ENCODE measurements at places on chromosomes 13 and 19.

DNA sequence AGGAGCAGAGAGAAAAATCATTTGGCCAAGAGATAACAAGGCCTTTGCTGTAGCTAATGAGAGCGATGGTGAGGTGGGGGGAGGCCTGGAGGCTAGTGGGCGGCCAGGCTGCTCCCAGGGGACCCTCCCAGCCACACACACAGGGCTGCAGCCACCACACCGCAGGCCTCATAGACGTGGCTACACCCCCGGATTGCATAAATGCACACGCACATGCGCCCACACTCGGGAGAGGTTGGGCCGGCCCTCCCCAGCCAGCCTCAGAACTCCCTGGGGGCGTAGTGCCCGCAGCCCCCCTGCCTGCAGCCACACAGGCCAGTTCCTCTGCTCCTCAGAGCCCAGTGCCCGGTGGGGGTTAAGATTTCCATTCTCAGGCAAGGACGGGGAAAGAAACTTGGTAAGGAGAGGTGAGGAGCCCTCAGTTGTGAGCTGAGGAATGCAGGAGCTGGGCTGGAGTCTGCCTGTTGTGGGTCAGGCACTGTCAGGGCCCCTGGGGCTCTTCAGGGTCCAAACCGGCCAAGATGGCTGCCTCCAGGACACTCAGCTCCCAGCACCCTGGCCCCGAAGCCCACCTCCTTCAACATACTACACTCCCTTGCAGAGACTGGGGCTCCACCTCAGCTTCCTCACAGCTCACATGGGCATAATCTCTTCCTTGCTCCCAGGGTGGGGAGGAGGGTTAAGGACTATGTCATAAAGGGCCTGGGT, 8.0 kb downstream of the PTH2 start:
- no peak for DNase-seq

DNA sequence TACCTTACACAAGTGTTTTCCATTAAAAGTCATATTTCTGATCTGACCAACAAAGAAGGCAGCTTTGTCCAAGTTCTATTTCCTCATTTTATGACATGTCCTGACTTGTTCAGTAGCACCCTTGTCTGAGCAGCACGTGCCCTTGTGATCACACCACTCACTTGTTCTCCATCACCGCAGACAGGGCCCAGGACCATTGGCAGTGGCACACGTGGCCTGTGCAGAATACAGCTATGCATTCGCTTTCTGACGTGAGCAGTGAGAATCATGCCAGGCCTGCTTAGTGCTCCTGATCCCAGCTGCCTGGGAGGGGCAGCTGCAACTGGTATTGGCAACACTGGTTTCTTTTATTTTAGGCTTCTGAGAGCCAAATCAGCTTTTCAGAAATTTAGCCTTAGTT, 134.2 kb downstream of the FRY start:
- DNase-seq: peak; percentile 90

DNA sequence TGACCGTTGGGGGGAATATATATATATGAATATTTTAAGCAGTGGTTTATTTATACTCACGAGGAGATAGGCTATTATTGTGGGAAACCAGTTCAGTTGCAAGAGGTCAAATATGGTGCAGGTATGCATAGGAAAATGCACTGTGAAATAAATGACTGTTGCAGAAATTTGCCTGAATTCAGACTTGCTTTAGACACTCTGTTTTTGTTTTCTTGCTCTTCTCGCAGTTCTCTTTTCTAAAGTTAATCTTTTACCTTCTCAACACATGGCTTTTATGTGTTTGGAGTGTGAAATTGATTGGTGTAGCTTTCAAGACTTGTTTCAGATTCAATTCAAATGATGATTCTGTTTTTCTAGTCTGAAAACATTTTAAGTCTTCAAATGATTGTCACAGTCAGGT, 109.7 kb downstream of the LRCH1 start:
- DNase-seq: no peak

- no peak for DNase-seq
These were observed 37.2 kb upstream of the ATP11A start for GRCh38 chr13:112652512-112653070.

DNA sequence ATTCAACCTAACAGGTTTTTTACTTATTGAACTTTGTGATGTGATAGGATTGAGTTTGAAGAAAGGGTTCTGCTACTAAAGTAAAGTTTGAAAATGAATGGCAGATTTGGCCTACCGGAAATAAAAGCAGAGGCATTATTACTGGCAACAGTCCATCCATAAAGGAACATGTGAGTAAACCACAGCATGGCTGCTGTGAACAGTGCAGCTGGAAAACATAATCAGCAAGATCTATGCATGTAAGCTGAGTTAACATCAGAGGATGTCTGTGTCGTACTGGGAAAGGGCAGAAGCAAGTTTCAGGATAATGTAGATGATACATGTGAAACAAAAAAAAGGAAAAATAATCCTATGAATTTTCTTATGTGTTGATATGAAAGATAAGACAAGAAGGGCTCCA, 87.6 kb downstream of the CYSLTR2 start:
- DNase-seq: no peak

DNA sequence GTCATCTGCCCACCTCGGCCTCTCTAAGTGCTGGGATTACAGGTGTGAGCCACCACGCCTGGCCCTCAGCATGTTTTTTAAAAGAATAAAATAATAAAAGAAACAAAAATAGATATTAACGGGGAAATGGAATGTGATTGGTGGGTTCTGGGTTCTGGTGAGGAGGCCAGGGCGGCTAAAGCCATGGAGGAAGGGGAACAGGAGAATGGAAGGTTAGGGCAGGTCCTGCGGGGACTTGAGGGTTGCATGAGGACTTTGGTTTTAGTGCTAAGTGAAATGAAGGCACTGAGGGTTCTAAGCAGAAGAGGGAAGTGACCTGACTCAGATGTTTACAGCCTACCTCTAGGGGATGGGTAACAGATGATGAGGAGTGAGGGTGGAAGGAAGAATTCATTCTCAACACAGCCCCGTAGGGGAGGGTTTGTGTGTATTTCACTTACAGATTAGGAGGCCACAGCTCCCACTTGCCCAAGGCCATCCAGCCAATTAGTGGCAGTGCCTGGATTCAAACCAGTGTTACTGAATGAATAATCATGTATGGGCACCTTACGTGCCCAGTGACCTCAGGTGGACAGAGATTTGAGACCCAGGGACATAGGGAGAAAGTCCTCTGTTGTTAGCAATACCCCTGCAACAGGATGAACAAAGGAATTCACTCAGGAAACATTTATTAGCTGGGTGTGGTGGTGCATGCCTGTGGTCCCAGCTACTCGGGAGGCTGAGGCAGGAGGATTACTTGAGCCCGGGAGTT, 6.7 kb upstream of the MRPL4 start:
- no peak for DNase-seq

DNA sequence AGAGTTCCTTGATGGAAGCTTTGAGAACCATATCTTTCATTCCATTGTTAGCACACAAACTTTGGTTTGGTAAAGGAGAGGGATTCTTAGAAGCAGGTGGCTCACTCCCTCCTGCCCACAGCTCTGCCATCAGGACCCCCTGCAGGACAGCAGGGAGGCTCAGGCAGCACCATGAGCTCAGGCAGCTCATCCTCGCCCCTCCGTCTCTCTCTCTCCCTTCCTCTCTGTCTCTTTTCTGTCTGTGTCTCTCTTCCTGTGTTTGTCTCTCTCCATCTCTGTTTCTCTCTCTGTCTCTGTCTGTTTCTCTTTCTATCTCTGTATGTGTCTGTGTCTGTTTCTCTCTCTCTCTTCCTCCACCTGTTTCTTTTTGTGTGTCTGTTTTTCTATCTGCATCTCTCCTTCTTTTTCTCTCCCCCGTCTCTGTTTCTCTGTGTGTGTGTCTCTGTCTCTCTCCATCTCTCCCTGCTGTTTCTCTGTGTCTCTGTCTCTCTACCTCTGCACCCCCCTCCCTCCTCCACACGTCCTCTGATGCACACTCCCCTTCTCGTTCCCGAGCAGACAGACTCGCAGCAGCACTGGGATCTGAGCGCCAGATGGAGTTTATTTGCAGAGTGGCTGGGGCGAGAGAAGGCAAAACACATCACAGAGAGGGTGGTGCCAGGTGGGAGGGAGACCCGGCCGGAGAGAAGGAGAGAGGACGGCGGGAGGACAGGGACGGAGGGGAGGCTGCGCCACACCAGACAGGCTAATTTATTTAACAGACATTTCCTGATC, 8.7 kb downstream of the SBK2 start:
- no peak for DNase-seq

GRCh38 chr13:23701636-23702035, 131.4 kb downstream of the TNFRSF19 start:
- peak; percentile 93 for DNase-seq

GRCh38 chr19:53190253-53190652, 2.9 kb downstream of the ZNF665 start:
- DNase-seq: no peak

- no peak for DNase-seq
These were observed 47.2 kb upstream of the EPHX3 start for GRCh38 chr19:15279326-15279904.

DNA sequence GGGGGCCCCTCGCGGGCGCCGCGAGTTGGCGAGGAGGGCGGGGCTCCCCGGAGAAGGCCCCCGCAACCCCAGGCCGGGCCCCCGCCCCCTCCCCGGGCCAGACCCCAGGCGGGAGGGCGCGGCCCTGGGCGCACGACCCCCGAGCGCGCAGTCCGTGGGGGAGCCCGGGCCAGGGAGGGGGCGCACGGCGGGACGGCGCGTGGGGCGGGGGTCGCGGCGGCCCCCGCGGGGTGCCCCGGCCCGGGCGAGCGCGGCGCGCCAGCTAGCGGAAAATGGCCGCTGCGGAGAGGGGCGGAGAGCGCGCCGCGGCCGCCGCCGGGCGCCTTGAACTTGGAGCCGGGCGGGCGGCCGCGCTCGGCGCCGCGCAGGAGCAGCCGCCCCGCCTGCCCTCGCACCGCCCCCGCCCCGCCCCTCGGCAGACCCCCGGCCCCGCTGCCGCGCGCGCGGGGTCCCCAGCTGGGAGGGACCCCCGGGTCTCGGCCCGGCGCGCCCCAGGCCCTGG, 6.4 kb upstream of the NFIC start:
- DNase-seq: no peak

DNA sequence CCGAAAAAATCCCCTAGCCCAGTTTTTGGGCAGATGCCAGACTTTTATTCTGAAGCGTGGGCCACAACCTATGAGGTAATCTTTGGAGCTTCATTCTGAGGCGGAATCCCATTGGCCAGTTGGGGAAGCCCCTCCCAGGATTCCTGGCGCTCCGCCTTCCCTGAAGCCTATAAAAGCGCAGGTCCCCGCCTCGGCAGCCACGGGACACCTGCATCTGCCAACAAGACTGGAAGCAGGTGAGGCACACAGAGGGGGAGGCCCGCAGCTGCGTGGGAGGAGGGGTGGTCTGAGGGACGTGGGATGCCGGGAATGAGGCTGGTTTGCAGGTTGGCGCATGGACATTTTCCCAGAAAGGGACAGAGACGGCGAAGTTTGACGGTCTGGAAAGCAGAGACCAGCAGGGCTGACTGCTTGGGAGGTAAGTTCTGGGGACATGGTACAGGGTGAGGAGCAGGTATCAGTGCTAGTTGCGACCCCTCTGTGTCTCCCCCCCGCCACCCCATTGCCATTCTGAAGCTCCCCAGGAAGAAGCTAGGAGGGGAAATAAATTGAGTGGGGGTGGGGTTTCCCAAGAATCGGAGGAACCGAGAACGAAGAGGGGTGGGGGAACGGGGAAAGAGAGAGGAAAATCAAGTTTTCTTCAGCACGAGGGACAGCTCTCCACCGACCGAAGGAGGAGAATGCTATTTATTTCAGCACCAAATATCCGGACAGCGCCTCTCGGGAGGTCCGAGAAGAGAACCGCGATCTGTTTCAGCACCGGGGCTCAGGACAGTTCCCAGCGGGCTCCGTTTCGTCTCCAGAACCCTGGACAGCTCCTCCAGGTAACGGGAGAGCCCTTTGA, 22.4 kb upstream of the FEM1A start:
- DNase-seq: peak; percentile 76

DNA sequence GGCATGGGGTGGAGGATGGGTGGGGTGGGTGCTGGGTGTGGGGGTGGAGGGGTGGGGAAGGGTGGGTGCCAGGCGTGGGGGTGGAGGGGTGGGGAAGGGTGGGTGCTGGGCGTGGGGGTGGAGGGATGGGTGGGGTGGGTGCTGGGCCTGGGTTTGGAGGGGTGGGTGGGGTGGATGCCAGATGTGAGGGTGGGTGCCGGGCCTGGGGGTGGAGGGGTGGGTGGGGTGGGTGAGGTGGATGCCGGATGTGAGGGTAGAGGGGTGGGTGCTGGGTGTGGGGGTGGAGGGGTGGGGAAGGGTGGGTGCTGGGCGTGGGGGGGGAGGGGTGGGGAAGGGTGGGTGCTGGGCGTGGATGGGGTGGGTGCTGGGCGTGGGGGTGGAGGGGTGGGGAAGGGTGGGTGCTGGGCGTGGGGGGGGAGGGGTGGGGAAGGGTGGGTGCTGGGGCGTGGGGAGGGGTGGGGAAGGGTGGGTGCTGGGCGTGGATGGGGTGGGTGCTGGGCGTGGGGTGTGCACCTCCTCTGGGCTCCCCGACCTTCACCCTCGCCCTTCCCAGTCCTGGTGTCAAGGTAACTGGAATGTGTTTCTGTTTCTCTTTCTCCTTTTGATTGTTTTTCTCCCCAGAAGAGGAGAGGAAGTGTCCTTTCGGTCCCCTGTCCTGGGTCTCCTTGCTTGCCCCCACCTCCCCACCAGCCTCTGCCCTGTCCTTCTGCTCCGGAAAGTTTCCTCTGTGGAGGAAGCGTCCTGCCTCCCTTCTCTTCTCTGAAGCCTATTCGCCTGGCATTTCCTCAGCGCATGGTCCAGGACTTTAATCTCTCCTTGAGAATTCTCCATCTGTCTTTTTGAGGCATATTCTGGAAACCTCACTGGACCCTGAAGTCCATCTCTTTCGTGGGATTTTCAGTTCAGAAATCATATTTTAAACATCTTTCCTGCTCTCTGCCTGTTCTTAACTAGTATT, 22.9 kb upstream of the CFAP97D2 start:
- DNase-seq: no peak

- DNase-seq: no peak
These were observed 55.4 kb downstream of the KDM4B start for GRCh38 chr19:5024282-5024681.

GRCh38 chr13:108120302-108120701, 95.0 kb downstream of the LIG4 start:
- no peak for DNase-seq

DNA sequence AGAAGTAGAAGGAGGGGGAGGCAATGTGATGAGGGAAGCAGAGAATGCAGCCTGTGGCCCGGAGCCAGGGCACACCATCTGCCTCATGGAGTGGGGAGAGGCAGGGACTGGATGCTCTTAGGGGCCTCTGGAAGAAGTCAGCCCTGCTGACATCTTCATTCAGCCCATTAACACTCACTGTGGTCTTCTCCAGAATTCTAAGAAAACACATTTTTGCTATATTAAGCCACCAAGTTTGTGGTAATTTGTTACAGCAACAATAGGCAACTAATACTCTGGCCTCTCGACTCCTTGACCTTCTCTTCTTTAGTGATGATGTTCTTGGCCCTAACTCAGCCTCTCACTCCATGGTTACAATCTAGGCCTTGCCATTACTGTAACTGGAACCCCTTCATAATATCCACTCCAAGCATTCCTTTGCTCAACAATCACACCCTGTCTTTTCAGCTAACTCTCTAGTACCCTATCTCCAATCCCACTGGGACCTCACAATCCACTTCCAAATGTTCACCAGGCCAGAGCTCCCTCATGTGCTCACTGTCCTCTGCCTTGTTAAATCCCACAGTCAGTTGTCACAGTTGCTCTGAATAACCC, 98.5 kb downstream of the MIPEP start:
- DNase-seq: no peak

- no peak for DNase-seq
These were observed 804.7 kb upstream of the SLITRK1 start for GRCh38 chr13:84686973-84687372.

Measured in tibial artery (tissue), 4 donors.